ENCODE measurements at places on chromosomes 1 and 21.

DNA sequence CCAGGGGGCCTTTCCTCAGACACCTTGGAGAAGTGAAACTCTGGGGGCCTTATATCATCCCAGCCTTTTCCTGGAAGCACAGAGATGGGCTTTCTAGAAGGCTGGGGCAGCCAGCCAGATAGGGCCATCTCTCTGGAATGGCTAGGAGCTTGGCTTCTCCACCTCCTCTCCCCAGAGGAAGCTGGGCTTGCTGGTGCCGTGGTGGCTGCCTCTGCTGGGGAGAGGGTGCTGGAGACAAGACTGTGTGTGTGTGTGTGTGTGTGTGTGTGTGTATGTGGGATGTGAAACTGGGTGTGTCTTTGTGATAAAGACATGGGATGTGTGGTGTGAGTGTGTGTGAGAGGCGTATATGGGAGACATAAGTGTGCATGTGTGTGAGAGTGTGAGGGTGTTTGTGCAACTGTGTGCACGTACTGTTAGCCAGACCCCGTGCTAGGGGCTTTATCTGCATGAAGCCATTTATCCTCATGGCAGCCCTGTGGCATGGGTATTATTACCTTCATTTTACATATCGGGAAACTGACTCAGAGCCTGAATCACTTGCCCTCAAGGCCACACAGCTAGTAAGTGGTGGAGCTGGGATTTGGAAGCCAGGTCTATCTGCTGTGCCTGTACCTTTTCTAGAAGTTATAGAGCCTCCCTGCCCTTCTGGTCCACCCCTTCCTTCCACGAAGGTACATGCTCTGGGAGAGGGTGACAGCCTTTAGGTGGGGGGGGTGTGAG, 44.2 kb downstream of the PTPRU start:
- no peak for DNase-seq

DNA sequence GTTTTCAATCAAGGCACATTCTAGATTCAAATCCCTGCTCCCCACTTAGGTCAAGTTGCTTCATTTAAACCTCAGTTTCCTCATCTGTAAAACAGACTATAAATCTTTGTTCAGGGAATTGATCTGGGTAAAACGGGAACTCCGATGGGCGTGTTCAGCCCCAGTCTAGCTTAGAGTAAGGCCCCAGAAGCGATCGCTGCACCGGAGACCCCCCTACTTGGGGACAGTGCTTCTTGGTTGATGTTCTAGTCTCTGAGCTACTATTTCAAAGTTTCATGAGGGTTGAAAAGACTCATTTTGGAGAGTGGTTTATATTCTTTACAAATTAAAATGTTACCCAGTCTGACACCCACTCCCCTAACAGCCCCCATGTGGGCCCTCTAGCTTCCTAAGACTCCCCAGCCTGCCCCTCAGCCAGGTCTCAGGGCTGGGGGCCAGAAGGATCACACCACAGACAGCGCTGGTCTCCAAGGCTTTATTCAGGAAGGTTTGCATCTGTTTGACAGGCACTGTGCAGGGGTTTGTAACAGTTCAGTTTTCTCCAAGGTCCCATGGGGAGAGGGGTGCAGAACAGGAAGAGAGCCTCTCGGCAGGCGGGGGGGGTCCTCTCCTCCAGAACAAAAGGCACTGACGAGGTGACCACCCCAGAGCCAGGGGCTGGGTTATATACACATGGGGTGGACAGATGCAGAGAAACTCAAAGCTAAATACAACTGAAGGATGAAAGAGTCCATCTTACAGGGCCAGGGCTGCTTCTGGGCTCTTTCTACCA, 82.9 kb downstream of the STUM start:
- no peak for DNase-seq

DNA sequence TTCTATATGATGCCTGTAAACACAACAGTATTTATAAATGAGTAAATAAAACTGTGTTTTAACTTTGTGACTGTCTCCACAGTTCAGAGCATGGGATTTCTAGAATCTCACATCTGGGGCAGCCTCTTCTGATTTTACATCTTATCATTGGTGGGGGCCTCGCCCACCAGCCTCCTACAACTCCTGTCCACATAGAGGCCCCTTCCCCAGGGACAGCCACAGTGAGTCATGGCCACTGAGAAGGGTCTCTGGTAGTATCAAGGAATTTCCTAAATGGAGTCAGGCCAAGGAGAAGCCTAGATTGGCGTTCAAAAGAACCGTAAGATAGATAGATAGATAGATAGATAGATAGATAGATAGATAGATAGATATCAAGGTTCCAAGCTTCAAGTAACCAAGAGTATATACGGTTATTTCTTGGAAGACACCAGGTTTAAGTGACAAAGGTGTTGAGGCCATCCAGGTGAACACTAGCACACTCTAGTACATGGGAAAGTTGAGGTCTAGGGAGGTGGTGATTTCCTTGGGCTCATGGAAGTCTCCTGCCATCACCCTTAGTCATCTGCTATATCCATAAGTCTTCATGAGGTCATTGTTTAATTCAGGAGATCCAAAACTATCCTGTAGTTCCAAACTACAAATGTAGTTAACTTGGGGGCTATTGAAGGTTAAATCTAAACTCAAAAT, 121.6 kb downstream of the SYT2 start:
- no peak for DNase-seq

GRCh38 chr1:2404890-2405511, 7.4 kb downstream of the PEX10 start:
- no peak for DNase-seq

DNA sequence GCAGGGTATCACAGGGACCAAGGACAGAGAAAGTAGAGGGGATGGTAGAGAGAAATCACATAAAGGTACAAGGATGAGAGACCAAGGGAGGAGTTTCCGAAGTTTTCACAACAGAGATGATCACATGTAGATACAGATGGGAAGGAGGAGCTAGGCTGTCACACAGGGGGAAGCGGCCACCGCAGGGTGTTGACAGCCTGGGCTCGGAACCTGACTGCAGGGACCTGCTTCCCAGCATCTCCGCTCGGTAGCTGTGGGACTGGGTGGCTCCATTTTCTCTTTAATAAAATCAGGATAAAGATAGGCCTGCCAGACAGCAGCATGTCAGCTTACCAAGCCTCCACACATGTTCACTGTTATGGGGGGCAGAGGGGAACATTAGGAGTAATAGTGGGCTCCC, 32.3 kb downstream of the CDCA8 start:
- no peak for DNase-seq

- no peak for DNase-seq
Observed at GRCh38 chr1:169779970-169780369, 14.7 kb downstream of the METTL18 start.

DNA sequence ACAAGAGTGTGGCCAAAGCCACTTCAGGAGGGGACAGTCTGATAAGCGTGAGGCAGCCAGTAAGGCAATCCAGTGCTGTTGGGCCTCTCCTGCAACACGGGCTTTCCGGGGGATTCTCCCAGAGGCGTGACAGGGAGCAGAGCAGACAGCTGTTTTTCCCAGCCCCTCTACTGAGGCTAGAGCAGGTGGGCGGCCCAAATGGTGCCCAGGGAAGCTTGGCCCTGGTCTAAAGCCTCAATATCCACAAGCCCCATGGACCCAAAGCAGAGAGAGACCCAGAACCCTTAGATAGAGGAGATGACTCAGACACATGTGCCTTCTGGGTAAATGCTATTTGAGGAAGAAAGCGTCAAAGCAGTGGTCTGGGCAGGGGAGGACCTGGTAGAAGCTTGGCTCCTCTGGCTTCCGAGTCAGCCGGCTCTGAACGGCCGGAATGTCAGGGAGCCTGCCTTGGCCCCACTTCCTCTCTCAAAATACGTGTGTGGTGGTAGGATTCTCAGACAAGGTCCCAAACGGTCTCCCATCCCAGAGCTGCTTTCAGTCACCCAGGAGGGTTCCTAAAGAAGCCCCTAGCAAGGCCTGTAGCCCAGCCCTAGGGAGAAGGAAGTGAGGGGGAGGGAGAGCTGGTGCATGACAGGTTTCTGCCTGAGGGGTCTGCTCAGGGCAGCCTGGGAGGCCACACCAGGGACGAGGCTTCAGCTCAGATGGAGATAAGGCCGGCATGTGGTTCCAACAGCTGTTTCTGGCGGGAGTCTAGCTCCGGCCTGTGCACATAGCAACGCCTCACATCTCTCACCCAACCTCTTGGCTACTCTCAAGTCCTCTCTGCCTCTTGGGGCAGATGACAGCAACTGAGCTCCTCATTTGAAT, 28.8 kb downstream of the PIK3C2B start:
- DNase-seq: no peak

- DNase-seq: peak; percentile 77
Observed at GRCh38 chr1:156126043-156126629, 11.6 kb downstream of the LMNA start.

- no peak for DNase-seq
Observed at GRCh38 chr1:22619252-22619651, 17.2 kb upstream of the C1QA start.

GRCh38 chr1:182206626-182207239, 145.2 kb upstream of the ZNF648 start:
- no peak for DNase-seq

- DNase-seq: no peak
Observed at GRCh38 chr1:22919341-22920025, 53.2 kb downstream of the LACTBL1 start.

- no peak for DNase-seq
Observed at GRCh38 chr1:4494558-4494957, 159.9 kb upstream of the AJAP1 start.

DNA sequence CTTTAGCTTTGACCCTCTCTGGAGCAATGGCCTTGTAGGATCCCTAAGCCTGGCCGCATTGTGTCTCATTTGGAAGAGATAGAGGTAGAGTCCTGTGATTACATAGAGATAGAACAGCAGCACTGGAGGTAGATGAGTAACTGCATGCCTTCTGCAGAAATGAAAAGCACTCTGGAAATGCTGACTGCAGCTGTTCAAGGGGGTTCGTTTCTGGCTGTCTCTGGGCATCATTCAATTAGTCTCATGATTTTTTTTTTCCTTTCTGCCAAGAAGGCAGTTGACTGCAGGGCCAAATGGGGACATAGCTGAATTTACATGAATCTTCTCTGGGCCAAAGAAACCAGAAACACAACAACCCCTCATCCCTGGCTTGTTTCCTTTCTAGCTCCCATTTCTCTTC, 28.1 kb upstream of the SNX27 start:
- no peak for DNase-seq

- no peak for DNase-seq
Observed at GRCh38 chr1:185112356-185112755, 44.4 kb downstream of the TRMT1L start.

DNA sequence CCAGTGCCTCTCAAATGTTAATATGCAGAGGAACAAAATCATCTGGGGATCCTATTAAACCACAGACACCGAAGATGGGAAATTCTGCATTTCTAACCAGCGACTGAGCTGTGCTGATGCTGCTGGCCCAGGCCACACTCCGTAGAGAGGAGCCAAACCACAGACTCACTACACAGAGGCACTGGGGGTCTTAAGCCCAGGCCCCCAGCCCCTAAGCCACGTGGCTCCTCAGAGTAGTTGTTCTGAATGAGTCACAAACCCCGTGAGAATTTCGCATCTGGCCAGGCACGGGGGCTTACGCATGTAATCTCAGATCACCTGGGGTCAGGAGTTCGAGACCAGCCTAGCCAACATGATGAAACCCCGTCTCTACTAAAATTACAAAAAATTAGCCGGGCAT, 2.8 kb upstream of the CELA2A start:
- no peak for DNase-seq

GRCh38 chr1:8651236-8651890, 166.1 kb downstream of the RERE start:
- no peak for DNase-seq

DNA sequence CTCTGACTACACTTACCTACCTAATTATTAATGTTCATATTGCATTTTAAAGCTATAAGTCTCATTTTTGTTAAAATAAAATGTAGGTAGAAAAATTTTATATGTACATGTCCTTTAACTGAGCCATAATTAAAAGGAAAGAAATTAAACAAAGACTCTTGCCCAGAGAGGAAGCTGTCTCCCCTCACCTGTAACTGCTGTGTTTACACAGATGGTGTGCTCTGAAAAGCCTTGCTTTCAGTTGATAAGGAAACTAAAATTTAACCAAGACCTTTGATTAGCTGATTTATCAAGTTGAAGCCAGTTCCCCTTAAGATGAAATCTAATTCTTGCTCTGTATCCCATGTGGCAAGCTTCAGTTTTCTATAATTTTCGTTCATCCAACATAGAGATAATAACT, 213.5 kb downstream of the LYPLAL1 start:
- DNase-seq: no peak

DNA sequence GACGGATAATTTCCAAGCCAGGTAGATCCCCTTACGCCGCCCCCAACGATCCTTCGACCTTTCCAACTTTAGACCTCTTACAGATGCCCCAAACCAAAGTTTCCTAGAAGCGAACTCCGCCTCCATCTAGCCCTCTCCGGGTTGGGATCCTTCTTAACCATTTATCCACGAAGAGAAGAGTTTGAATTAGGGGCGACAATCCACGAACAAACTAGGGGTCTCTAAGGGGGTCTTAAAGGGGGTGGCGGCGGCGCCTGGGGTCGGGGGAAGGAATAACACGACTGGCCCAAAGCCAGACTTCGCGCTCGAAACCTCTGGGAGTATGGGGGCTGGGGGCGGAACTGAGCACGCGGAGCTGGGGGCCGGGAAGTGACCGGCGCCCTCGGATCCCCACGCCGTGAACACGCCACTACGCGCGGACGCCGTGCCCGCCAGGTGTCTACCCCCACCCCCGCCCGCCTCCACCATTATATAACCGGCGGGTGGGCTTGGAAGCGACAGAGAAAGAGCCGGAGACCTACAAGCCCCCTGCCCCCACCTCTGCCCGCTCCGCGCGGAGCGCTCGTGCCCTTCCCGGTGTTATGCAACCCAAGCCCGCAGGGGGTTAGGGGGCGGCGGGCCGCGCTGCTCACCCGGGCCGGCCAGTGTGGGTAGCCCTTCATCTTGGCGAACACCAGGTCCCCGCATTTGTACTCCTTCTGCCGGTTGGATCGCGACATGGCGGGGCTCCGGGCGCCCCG, 594 bp downstream of the HDGF start:
- DNase-seq: peak; percentile 29

GRCh38 chr21:42039470-42039901, 29.3 kb upstream of the ZBTB21 start:
- DNase-seq: no peak

- no peak for DNase-seq
Observed at GRCh38 chr1:19405761-19406487, 79.4 kb downstream of the CAPZB start.

DNA sequence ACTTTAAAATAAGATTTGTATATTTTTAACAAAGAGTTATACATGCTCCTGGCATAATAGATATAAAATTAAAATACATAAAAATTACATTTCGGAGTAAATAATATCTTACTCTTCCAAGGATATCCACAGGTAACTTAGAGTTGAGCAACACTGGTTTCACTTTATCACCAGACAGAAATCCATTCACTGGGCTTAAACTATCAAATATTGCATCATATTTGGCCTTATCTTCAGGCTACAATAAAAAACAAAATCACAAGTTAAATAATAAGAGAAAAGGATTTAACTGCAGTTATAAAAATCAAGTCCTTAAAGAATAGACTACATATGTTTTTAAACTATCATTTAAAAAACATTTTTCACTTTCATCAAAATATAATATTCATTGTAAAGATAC, 55.5 kb downstream of the EPS15 start:
- DNase-seq: no peak

DNA sequence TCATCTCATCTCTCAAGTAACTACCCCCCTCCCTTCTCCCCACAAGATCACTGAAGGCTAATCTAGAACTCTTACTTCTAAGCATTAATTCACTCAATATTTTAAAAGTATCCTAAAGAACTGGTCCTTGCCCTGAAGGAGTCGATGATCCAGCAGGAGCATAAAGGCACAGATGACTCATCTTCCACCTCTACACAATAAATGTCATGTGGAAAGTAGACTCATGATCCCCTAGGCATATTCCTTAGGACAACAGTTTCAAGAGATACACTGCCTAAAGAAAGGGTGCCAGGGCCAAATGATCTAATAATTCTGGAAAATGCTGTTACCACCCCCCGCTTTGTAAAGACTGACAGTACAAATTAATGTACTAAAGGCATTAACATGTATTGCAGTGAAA, 85.8 kb upstream of the DIRAS3 start:
- no peak for DNase-seq

All from activated gamma-delta T cell (primary cell).